Dorsolateral prefrontal cortex (tissue), 122 donors: ENCODE measurements at places on chromosomes 16 and 17. TPM values are rescaled to one million over a fixed set of nuclear protein-coding genes. Genes with fewer than 3 reads are reported as not detected.

The TBC1D28 gene
- total RNA-seq = not detected

The ALDH3A1 gene
- total RNA-seq = 0.80 TPM

The NPIPB4 gene
- 250 TPM for total RNA-seq

The PDIA2 gene
- total RNA-seq = 39.3 TPM

The CCL14 gene
- not detected for total RNA-seq

The SLC22A31 gene
- total RNA-seq = not detected

The KRT31 gene
- 1.4 TPM for total RNA-seq

The C1QTNF8 gene
- not detected for total RNA-seq

The ABCC12 gene
- 3.4 TPM for total RNA-seq

The RASL10B gene
- 34.1 TPM for total RNA-seq

The HS3ST3A1 gene
- total RNA-seq = 1.3 TPM
